Activated CD8-positive, alpha-beta memory T cell treated with anti-CD3 and anti-CD28 coated beads for 1 hour (primary cell): ENCODE measurements at places on chromosomes 7 and 10.

DNA sequence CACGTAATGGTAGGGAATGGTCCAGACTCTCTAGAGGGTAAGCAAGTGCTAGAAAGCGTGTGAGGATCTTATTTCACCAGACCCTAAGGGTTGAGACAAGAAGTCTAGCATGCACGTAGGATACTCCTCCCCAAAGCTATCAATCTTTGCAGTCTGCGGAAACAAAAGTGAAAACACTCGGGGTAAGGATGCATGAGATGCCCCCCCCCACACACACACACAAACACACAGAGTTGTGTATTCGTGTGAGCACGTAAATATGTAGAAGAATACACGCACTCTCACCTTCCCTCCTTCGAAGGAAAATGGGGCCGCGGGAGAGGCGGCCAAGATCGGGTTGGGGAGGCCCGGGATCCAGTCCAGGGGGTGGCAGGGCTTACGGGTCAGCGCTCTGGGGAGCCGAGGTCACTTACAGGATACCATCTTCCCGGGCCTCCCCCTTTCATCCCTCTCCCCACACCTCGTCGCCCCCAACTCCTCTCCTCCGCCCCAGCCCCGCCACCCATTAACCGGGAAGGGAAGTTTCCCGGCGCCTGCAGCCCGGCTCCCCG, 455 bp downstream of the CUL2 start:
- DNase-seq: no peak

GRCh38 chr10:119199231-119199992, 8.0 kb upstream of the GRK5 start:
- no peak for DNase-seq

- no peak for DNase-seq
These were observed 9.9 kb upstream of the PSMG3 start for GRCh38 chr7:1579481-1580421.

- peak; percentile 42 for DNase-seq
These were observed 76.9 kb downstream of the RNF216 start for GRCh38 chr7:5704534-5704922.

DNA sequence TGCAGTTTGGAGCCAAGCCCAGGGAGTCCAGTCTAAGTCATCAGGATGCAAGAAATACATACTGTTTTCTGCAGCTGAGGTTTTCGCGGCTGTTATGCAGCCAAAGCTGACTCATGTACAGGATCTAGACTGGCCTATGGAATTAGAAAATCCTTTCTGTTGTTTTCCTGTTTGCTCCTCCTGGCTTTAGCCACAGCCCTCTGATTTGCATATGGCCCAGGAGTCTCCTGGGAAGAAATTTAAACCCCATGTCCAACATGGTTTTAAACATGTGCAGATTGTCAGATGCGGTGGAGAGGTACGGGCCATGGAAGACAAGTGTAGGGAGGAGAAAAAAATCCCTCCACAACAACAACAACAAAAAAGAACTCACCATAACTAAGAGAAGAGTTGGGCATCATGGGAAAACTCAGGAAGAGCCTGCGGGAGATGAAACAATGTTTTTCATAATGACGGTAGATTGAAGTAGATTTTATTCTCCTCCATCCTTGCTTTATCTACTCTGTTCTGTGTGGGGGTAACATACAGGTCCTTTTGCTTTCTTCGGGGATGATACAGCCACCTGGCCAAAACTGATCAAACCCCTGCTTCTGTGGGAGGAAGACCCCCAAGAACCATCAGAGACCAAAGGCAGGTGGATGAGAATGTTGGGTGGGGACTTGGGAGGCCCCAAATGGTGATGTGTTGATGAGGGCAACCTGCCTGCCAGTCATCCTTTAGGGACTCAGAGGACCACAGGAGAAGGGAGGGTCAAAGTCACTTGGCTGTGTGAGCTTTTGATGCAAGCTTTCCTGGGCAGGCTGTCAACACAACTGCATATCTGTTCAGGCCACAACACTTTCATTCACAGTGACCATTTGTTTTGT, 29.8 kb upstream of the GNA12 start:
- DNase-seq: no peak

GRCh38 chr10:246431-246830, 111.2 kb downstream of the ZMYND11 start:
- no peak for DNase-seq

DNA sequence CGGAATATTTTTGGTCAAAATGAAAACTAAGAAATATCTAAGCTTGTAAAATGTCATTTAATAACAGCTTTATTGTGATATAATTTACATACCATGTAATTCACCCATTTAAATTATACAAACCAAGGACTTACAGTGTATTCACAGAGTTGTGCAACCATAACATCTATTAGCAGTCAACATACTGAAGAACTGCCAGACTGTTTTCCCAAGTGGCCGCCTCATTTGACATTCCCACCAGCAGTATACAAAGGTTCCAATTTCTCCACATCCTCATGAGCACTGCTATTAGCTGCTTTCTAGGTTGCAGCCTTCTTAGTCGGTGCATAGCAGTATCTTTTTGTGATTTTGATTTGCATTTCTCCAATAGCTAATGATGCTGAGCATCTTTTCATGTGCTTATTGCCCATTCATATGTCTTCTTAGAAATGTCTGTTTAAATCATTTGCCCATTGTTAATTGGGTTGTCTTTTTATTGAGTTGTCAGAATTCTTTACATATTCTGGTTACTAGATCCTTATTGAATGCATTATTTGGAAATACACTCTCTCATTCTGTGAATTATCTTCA, 153.0 kb upstream of the FGFR2 start:
- no peak for DNase-seq
